ENCODE measurements at places on chromosomes 6 and 20. TPM values are rescaled to one million over a fixed set of nuclear protein-coding genes. Genes with fewer than 3 reads are reported as not detected.

DNA sequence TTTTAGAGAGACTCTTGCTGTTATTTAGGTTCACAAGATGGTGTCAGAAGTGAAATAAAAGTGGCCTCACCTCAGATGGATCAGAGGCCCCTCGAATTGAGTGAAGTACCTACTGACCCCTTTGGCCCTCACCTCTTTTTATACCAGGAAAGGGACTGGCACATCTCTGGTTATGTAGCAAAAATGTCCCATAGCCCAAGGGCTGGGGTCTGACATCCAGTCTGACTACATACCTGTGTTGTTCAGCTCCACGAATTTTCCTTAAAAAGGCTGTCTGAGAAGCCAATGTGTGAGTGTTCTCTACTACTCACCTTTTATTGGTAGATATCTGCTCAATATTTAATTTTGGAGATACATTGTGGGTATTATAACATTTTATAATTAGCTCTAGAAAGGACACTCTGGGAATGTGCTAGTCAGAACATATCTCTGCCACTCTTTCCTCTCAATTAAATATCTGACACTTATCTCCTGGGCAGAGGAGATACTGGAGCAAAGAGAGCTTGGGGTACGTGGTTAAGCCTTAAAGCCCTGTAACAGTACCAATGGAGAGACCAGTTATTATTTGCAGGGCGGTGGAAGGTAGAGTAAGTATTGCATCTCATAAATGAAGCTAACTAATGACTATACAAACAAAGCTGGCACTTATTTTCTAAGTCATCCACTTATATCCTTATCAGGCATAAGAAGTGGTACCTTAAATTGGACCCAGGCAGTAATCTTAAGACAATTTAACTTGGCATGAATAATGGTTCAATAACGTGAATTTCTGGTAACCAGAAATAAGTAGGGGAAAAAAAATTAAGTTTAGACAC, 20.0 kb upstream of the IL22RA2 start:
- no peaks in the 10 kb centered on the region for H3K27me3 ChIP-seq
- H3K36me3 ChIP-seq, result peaks cover 20% of the 10 kb centered on the region
- no peak overlapping the region for H3K27ac ChIP-seq
- peaks cover 4% of the 10 kb centered on the region for H3K4me1 ChIP-seq
- no peak for DNase-seq

DNA sequence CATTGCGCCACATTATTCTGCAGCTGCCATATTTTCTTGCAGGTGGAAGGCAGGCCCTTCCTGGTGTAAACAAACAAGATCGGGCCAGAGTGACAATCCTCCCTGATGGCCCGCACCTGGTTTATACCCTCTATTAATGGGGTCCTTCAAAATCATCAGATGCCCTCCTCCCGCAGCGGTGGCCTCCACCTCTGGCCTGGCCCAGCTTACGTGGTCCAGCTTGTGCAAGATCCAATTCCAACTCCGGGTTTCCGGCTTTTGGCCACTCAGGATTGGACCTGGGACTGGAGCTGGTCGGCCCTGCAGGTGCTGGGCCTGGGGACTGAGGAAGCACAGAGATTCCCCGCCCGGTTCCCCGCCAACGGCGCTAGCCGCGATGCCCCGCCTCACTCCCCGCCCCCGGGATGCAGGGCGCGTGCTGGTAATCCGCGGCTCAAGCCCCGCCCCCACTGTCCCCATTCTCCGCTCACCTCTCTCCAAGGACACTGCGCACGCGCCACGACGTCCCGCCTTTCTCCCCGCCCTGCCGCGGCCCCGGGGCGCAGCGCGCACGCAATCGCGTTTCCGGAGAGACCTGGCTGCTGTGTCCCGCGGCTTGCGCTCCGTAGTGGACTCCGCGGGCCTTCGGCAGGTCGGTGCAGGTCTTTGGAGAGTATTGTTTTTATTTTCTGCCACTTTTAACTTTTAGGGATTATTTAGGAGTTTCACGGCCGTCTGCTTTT, at the start of gene TMEM14B:
Gene TMEM14B, plus strand, starts transcription at position 555 of the 722 bp plus-strand sequence. CDS start 1,441 bp downstream, outside the sequence.
- peak within 1 kb of the TSS; percentile 88 for H3K27ac ChIP-seq
- no peaks in the 10 kb centered on the region for H3K27me3 ChIP-seq
- peaks cover 25% of the 10 kb centered on the region for H3K4me1 ChIP-seq
- H3K4me3 ChIP-seq, result peak within 1 kb of the TSS; percentile 77
- DNase-seq, result peak; percentile 100

- no peak overlapping the region for H3K4me3 ChIP-seq
- H3K27me3 ChIP-seq, result no peaks in the 10 kb centered on the region
- H3K27ac ChIP-seq, result no peak overlapping the region
- H3K36me3 ChIP-seq, result no peaks in the 10 kb centered on the region
Observed at GRCh38 chr6:164924674-164925073, 384.7 kb downstream of the C6orf118 start.

- no peak overlapping the region for H3K4me3 ChIP-seq
- H3K27ac ChIP-seq, result no peak overlapping the region
- no peak for DNase-seq
- peaks cover 21% of the 10 kb centered on the region for H3K4me1 ChIP-seq
Observed at GRCh38 chr6:134740473-134741199, 209.3 kb downstream of the ALDH8A1 start.

- no peak overlapping the region for H3K27ac ChIP-seq
- peaks cover 11% of the 10 kb centered on the region for H3K27me3 ChIP-seq
- H3K36me3 ChIP-seq, result no peaks in the 10 kb centered on the region
Observed at GRCh38 chr6:3252369-3252768, 6.4 kb upstream of the PSMG4 start.

DNA sequence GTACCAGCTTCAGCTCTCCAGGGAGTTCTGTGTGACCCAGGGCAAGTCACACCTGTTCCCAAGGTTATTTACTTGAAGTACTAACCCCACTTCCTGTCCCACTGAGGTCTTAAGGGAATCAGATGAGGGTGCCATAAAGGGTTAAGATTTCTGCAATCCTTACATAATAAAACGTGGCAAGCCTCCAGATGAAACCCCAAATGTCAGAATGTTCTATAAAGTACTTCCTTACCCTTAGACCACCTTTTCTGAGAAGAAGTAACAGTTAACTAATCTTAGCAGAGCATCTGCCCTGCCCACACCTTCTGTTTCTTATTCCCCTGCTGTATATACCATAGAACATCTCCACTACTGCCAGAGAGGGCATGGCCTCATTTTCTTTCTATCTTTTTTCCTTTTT, 6.0 kb upstream of the AVP start:
- H3K27me3 ChIP-seq, result peaks cover 51% of the 10 kb centered on the region
- no peaks in the 10 kb centered on the region for H3K36me3 ChIP-seq
- H3K4me3 ChIP-seq, result no peak overlapping the region
- DNase-seq, result no peak
- no peaks in the 10 kb centered on the region for H3K4me1 ChIP-seq

- H3K27me3 ChIP-seq, result no peaks in the 10 kb centered on the region
- H3K27ac ChIP-seq, result peak overlapping the region; percentile 37
- no peak for DNase-seq
- H3K4me1 ChIP-seq, result peaks cover 80% of the 10 kb centered on the region
Observed at GRCh38 chr6:108574457-108575141, 13.9 kb downstream of the FOXO3 start.

GRCh38 chr20:53138454-53139262, 166.5 kb downstream of the TSHZ2 start:
- no peaks in the 10 kb centered on the region for H3K36me3 ChIP-seq
- H3K4me1 ChIP-seq, result no peaks in the 10 kb centered on the region
- no peak overlapping the region for H3K4me3 ChIP-seq
- no peak overlapping the region for H3K27ac ChIP-seq
- no peak for DNase-seq
- H3K27me3 ChIP-seq, result no peaks in the 10 kb centered on the region

Gene OR2H2
- total RNA-seq, result not detected

Gene MCHR2
- total RNA-seq, result not detected
